Stimulated activated CD4-positive, alpha-beta T cell treated with anti-CD3 and anti-CD28 coated beads, Interleukin-1b, Interleukin-23, amount 100 ng/mL, for 1 hour (primary cell): ENCODE measurements at places on chromosomes 2 and 18.

DNA sequence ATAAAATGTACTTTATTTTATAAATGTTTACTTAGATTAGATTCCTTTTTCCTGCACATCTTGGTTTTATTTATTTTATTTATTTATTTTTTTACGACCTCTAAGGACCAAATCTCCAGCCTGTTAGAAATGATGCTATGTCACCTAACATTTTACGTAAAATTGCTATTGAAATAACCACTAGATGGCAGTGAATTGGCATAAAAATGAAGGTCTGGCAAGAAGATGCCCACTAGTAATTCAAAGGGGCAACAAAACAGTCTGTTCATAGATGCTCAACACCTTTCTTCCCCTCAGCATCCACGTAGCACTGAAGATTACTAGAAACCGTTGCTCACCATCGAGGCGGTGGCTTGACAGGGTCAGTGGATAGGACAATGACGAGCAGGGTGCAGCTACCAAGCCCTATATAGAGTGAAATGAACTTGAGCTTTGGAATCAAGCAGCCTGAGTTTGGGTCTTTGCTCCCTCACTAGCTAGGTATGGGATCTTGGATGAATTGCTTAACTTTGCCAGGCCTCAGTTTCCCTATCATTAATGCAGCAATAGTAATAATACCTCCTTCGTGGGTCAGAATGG lies 128.7 kb upstream of the L3MBTL4 start:
- DNase-seq, result no peak

DNA sequence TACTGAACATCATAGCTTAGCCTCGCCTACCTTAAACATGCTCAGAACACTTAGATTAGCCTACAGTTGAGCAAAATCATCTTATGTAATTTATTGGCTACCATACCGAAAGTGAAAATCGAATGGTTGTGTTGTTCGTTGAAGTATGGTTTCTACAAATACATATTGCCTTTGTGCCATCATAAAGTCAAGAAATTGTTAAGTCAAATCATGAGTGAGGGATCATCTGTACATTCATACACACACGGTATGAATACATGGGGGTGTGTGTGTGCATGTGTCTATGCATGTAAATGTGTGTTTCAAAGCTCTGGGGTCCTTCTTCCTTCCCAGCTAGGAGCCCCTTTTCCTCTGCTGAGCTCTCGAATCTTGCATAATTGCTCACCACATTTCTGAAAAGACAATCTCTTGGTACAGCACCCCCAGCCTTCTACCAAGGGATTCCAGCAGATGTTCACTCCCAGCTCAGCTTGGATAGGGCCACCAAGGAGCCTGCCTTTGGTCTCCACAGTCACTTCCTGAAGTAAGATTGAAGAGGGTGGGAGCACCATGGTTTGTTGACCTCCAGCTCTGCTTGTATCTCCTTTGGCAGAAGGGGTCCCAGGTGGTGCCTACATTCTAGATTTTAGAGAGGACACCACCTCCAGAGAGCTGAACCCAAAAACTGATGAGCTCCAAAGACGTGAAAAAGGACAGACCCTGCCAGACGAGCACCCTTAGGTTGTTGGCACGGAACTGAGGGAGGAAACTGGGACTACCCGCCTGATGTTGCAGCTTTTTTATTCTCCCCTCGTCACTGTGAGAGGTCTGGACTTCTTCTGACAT lies 33.2 kb upstream of the CYP1B1 start:
- DNase-seq, result no peak

DNA sequence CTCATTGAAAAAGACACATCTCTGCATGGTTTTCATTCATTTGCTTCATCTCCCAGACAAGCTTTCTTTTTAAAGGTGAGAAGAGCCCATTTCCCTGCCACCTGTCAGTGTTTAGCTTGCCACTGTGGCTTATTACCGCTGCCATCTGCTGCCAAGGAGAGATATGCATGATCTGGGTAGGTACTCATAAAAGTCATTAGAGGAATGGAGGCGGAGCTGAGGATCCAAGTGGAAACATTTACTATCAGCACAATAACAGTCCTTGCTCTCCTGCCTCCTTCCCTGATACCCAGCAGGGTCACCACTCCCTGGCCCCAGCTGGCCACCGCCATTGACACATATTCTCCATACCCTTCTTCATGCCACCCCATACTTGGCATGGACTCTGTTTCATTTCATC lies 390.4 kb downstream of the TSN start:
- no peak for DNase-seq

- DNase-seq, result no peak
Observed at GRCh38 chr2:58047961-58048360, 1.4 kb downstream of the VRK2 start.

- no peak for DNase-seq
Observed at GRCh38 chr18:44497757-44498490, 182.8 kb upstream of the SETBP1 start.

- DNase-seq, result no peak
Observed at GRCh38 chr18:26480897-26481795, 67.2 kb downstream of the KCTD1 start.
